ENCODE measurements at places on chromosomes 1 and 21. TPM values are rescaled to one million over a fixed set of nuclear protein-coding genes. Genes with fewer than 3 reads are reported as not detected.

Gene CTSE
- total RNA-seq, result not detected

Gene HCN3
- total RNA-seq, result 2.7 TPM

Gene NR1I3
- 0.15 TPM for total RNA-seq

Gene PADI1
- not detected for total RNA-seq

Gene S100A9
- total RNA-seq, result 2.6 TPM

Gene SPRR2D
- total RNA-seq, result not detected

Gene PODN
- total RNA-seq, result not detected

Gene THEM5
- total RNA-seq, result not detected

Gene DMBX1
- not detected for total RNA-seq

Gene TDRD10
- not detected for total RNA-seq

Gene YRDC
- total RNA-seq, result 20.6 TPM

Gene DMRTA2
- not detected for total RNA-seq

Gene ATP5PO
- total RNA-seq, result 193 TPM

Gene ERO1B
- 17.5 TPM for total RNA-seq

Gene RGS16
- 2.6 TPM for total RNA-seq

Gene LMX1A
- total RNA-seq, result not detected

Gene KRTAP12-2
- total RNA-seq, result not detected

Gene FAM163A
- total RNA-seq, result not detected

Gene SLC5A9
- total RNA-seq, result not detected

Gene ZNF593OS
- not detected for total RNA-seq

Gene DNAH14
- total RNA-seq, result not detected

Gene NBPF4
- total RNA-seq, result not detected

Gene APP
- 28.2 TPM for total RNA-seq

Gene C1orf198
- 3.5 TPM for total RNA-seq

Gene SPRR1A
- total RNA-seq, result not detected

Gene ERICH3
- total RNA-seq, result 0.44 TPM

Gene SPRR1B
- not detected for total RNA-seq

Gene CFAP57
- total RNA-seq, result 0.93 TPM

Gene FCGR2B
- 77.5 TPM for total RNA-seq

Gene PLEKHM2
- 105 TPM for total RNA-seq

Gene VAMP4
- total RNA-seq, result 10.5 TPM

Gene LCE1F
- not detected for total RNA-seq

Gene DNAI4
- 3.4 TPM for total RNA-seq

Gene GGPS1
- 25.4 TPM for total RNA-seq

Gene RBP7
- not detected for total RNA-seq

Gene MCL1
- total RNA-seq, result 233 TPM

Gene FBLIM1
- 0.15 TPM for total RNA-seq

Gene BLACAT1
- total RNA-seq, result not detected

Gene LAD1
- 0.10 TPM for total RNA-seq

Gene SELENBP1
- not detected for total RNA-seq

Gene BCL2L15
- 0.83 TPM for total RNA-seq

Gene LENEP
- 1.8 TPM for total RNA-seq

Data from activated B cell treated with CpG ODN at 0.5 μM for 24 hours (primary cell).